NCI-H187 (cell line): ENCODE measurements at places on chromosomes 13 and 19.

- DNase-seq: peak; percentile 83
Observed at GRCh38 chr19:55437410-55437809, 5.7 kb downstream of the SHISA7 start.

DNA sequence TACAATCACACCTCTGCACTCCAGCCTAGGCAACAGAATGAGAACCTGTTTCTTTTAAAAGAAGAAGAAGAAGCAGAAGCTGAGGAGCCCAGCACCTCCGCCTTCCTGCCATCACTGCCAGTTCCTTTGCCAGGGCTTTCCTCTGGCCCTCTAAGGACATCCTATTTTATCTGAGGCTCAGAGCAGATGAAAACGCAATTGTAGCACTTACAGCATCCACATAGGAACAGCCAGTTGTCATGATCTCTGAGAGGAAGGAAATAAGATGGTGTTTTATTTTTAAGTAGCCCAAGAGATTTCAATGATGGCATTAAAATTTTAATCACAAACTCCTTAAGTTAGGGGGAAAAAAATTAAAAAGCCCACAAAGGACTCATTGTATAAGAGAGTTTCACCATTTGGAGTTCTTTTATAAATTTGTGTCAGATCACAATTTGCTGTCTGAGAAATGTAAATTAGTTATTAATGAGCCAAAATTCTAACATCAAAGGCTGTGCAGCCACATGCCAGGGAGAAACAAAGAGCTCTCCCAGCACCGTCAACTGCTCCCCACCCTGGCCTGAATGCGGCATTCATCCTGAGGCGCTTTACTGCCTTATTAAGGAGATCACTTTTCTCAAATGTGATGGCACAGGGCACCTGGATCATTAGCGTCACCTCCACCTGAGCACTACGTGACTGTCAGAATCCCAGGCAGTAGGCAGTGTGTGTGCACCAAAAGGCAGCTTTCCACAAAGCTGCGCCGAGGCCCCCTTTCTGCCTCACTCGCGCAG, 393.0 kb downstream of the FOXO1 start:
- no peak for DNase-seq

DNA sequence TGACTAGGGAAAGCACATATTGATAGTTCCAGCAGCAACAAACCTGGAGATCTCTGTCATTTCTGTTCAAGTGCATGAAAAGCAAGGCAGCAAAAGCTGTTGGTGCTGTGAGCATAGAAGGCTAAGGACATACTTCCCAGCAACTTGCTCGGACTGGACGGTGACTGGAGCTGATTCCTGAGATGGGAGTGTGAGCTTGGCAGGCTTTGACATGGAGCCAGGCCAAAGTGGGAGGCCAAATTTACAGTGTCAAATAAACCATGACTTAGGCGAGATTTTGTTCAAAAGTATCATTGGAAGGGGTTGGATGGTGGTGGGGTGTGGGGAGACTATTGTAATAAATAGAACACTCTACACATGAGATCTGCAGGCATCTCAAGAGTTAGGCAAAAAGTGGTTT, 5.9 kb upstream of the ARGLU1 start:
- no peak for DNase-seq

- no peak for DNase-seq
Observed at GRCh38 chr19:46503848-46504453, 8.3 kb upstream of the PNMA8B start.

DNA sequence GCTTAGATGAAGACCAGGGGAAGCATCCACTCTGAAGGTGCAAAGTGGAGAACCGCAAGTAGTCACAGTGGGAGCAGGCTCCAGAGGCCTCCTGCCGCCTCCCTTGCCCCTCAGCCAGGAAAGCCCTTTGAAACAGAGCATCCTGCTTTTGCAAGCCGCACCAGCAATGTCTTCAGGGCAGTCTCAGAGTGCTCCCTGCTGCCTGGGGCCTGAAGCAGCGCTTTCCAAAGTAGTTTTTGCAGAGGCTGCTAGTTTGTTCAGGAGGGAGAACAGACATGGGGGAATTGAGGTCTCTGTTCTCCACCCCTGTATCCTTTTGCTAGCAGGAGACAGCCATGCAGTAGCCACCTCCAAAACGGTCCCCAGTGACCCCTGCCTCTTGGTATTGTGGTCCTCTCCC, 15.8 kb upstream of the POP4 start:
- no peak for DNase-seq

- peak; percentile 34 for DNase-seq
Observed at GRCh38 chr19:32570081-32570785, 10.8 kb upstream of the PDCD5 start.
